ENCODE measurements at places on chromosomes 1 and 21. TPM values are rescaled to one million over a fixed set of nuclear protein-coding genes. Genes with fewer than 3 reads are reported as not detected.

GRCh38 chr1:85544689-85545215, 35.8 kb upstream of the CCN1 start:
- no peaks in the 10 kb centered on the region for H3K27me3 ChIP-seq
- H3K36me3 ChIP-seq = no peaks in the 10 kb centered on the region
- H3K4me3 ChIP-seq = no peak overlapping the region
- no peak for DNase-seq
- H3K27ac ChIP-seq = no peak overlapping the region

DNA sequence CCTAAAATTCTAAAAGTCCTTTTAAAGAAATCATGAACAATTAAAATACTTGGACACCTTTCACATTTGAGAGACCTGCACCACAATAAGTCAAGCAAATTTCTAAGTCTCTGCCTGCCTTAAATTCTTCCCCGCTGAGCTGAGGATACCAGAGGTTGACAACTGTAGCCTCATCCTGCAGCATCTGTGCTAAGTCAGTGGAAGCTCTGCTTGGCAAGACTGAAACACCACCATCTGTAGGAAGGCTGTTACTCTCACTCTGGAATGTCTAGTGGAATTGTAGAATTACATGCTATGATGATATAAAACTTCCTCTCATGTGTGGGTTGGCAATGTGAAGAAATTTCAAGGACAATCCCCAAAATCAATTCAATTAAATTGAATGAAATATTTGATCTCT, 1756.5 kb downstream of the NCAM2 start:
- H3K27me3 ChIP-seq = no peaks in the 10 kb centered on the region
- no peaks in the 10 kb centered on the region for H3K36me3 ChIP-seq
- no peak overlapping the region for H3K27ac ChIP-seq

DNA sequence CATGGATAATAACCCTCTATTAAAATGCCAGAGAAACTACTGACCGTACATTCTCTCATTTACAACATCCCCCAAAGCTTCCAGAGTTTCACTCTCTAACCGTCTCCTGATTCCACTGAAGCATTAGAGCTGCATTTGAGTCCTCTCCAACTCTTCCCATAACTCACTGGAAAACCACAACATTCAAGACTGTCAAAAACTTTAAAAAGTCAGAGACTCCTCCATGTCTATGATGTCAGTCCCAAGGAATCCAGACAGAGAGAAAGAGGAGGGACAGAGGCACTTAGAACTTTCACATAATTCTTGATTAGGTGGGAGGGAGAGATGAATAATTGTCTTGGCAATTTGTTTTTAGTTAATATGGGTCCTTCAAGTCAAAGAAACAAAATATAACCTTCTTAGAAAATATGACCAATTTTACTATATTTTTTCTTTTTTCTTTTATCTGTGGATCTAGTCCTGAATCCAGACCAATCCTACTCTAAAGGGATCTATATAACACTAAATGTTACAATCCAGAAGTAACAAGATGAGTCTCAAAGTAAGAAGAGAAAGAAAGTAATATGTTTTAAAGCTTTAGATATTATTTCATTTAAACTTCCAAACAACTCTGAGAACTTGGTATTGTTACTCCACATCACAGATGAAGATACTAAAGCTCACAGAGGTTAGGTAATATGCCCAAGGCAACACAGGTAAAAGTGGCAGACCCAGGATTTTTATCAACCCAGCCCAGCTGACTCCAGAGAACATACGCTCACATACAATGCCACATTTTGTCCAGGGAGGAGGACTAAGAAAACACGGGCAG, 23.8 kb downstream of the OTUD7B start:
- H3K27ac ChIP-seq = no peak overlapping the region
- no peaks in the 10 kb centered on the region for H3K36me3 ChIP-seq
- peaks cover 12% of the 10 kb centered on the region for H3K4me1 ChIP-seq
- H3K4me3 ChIP-seq = no peak overlapping the region
- DNase-seq = no peak
- no peaks in the 10 kb centered on the region for H3K27me3 ChIP-seq

- no peak overlapping the region for H3K27ac ChIP-seq
- no peaks in the 10 kb centered on the region for H3K36me3 ChIP-seq
- H3K4me1 ChIP-seq = peaks cover 5% of the 10 kb centered on the region
- no peak for DNase-seq
- no peak overlapping the region for H3K4me3 ChIP-seq
- H3K27me3 ChIP-seq = no peaks in the 10 kb centered on the region
Observed at GRCh38 chr1:186901631-186902030, 72.9 kb downstream of the PLA2G4A start.

FOXD3 gene
- polyA plus RNA-seq = not detected

DNA sequence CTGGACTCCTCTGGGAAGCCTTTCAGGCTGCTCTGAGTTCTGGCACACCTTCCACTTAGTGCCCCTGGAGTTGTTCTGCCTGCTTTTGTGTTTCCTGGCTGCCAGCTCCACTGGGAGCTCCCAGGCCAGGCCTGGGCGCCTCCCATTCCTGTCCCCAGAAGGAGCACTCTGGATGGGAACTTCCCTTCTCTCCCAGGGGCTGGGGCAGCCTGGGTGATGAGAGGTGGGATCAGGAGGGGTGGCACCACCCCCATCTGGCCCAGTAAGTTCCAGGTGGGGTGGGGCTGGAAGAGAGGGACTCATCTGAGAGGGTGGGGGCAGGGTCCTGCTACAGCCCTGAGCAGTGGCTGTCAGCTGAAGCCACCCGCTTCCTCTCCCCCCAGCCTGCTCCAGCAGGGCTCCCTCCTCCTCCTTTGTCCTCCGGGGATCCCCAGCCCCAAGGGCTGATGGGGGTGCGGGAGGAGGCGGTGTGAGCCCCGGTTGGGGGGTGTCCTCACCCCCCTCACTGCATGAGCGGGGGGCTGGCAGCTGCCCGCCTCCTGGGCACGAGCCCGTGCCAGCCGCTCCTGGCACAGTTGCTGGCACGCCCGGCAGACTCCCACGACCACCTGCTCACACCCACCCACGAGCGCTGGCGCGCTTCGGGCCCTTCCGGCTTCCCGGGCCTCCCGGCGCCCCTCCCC, 4.7 kb downstream of the FOXO6 start:
- no peak for DNase-seq
- no peak overlapping the region for H3K4me3 ChIP-seq
- no peak overlapping the region for H3K27ac ChIP-seq
- no peaks in the 10 kb centered on the region for H3K36me3 ChIP-seq
- peaks cover 78% of the 10 kb centered on the region for H3K27me3 ChIP-seq
- H3K4me1 ChIP-seq = peaks cover 8% of the 10 kb centered on the region

FAM43B gene
- polyA plus RNA-seq = 0.02 TPM

DNA sequence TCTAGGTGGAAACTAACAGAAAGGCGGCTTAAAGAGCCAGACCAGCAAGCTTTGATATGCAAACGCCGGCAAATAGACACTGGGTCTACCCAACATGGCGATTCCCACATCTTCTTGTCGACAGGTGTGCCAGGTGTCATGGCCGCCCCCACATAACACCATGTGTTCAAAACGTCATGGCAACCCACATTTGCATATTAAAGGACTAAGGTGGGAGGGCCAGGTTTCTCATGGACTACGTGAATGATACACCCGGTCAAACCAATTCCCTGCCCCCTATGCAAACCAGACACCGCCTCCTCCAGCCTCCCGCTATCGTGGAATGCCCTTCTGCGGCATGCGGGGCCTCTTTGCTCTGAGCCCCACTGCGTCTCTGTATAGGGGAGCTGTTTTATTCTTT, 41.3 kb downstream of the ICOSLG start:
- no peaks in the 10 kb centered on the region for H3K27me3 ChIP-seq
- no peak overlapping the region for H3K27ac ChIP-seq
- H3K36me3 ChIP-seq = no peaks in the 10 kb centered on the region
- no peak overlapping the region for H3K4me3 ChIP-seq

NOTCH2NLA gene
- polyA plus RNA-seq = 44.1 TPM

L1TD1 gene
- polyA plus RNA-seq = 0.20 TPM

DNA sequence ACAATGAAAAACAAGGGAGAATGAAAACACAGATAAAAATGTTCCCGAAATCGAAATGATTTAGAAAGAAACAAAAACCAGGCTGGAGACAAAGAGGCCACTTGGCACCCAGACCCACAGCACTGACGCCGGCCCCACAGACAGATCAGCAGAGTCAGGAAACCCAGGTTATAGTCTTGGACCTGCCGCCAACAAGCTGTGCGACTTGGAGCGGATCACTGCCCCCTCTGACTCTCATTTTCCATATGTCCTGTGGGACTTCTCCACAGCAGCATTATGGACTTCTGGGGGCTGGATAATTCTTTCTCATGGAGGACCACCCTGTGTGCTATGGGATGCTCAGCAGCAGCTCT, 72.4 kb downstream of the MATN1 start:
- no peak for DNase-seq
- H3K4me1 ChIP-seq = peaks cover 53% of the 10 kb centered on the region
- H3K36me3 ChIP-seq = no peaks in the 10 kb centered on the region

TFF2 gene
- not detected for polyA plus RNA-seq

DNA sequence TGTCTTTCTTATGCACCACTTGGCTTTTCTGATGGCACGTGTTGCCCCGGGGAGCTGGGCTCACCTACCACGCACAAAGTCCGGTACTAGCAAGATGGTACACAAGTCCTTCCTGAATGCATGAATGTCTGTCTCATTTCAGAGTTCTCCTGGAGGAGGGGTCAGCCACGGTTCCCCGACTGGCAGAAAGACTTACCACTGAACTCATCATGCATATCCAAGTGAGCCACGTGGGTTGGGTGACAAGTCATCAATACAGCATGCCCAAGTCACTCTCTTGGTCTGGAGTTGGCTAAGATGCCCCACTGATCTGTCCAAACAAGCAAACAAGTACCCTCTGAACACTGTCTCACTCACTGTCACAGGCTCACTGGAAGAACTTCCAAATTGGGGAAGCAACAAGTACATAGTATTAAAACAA, 28.6 kb upstream of the MX1 start:
- H3K4me1 ChIP-seq = peaks cover 4% of the 10 kb centered on the region
- H3K27ac ChIP-seq = no peak overlapping the region
- H3K4me3 ChIP-seq = no peak overlapping the region
- no peaks in the 10 kb centered on the region for H3K36me3 ChIP-seq
- peaks cover 4% of the 10 kb centered on the region for H3K27me3 ChIP-seq

- no peaks in the 10 kb centered on the region for H3K4me1 ChIP-seq
- DNase-seq = no peak
- H3K4me3 ChIP-seq = no peak overlapping the region
- no peak overlapping the region for H3K27ac ChIP-seq
- H3K27me3 ChIP-seq = no peaks in the 10 kb centered on the region
Observed at GRCh38 chr1:69321311-69321710, 246.4 kb upstream of the LRRC7 start.

- DNase-seq = no peak
- H3K27me3 ChIP-seq = no peaks in the 10 kb centered on the region
- no peak overlapping the region for H3K27ac ChIP-seq
- H3K36me3 ChIP-seq = no peaks in the 10 kb centered on the region
- H3K4me1 ChIP-seq = no peaks in the 10 kb centered on the region
Observed at GRCh38 chr21:14734191-14734590, 188.1 kb upstream of the SAMSN1 start.

PYHIN1 gene
- 0.14 TPM for polyA plus RNA-seq

DNA sequence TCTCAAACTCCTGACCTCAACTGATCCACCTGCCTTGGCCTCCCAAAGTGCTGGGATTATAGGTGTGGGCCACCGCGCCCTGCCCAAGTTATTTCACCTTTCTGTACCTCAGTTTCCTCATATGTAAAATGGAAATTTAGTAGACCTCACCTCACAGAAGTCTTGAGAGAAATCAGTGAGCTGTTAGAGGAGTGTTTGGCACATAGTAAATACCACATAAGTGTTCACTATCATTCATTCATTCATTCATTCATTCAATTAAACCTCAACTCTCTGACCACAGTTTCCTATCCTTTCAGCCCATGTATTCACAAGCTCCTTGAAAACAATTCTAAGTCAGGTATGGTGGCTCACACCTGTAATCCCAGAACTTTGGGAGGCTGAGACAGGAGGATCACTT, 3.8 kb upstream of the FGR start:
- peaks cover 12% of the 10 kb centered on the region for H3K27me3 ChIP-seq
- DNase-seq = no peak
- no peak overlapping the region for H3K4me3 ChIP-seq
- peaks cover 4% of the 10 kb centered on the region for H3K4me1 ChIP-seq
- H3K36me3 ChIP-seq = no peaks in the 10 kb centered on the region

- no peaks in the 10 kb centered on the region for H3K36me3 ChIP-seq
- no peak overlapping the region for H3K4me3 ChIP-seq
- H3K27ac ChIP-seq = no peak overlapping the region
- no peaks in the 10 kb centered on the region for H3K4me1 ChIP-seq
- DNase-seq = no peak
- H3K27me3 ChIP-seq = no peaks in the 10 kb centered on the region
Observed at GRCh38 chr21:44623575-44623974, 3.3 kb upstream of the KRTAP10-9 start.

Measured in keratinocyte (primary cell).